ENCODE measurements at places on chromosomes 5 and 9.
A peak's percentile ranks its signal among the peaks of the same experiment; 100 is the strongest.

- no peak for DNase-seq
These were observed 125.2 kb downstream of the ZNF354C start for GRCh38 chr5:179185256-179185940.

GRCh38 chr9:123541411-123541810 lies 185.4 kb downstream of the CRB2 start:
- DNase-seq = no peak

DNA sequence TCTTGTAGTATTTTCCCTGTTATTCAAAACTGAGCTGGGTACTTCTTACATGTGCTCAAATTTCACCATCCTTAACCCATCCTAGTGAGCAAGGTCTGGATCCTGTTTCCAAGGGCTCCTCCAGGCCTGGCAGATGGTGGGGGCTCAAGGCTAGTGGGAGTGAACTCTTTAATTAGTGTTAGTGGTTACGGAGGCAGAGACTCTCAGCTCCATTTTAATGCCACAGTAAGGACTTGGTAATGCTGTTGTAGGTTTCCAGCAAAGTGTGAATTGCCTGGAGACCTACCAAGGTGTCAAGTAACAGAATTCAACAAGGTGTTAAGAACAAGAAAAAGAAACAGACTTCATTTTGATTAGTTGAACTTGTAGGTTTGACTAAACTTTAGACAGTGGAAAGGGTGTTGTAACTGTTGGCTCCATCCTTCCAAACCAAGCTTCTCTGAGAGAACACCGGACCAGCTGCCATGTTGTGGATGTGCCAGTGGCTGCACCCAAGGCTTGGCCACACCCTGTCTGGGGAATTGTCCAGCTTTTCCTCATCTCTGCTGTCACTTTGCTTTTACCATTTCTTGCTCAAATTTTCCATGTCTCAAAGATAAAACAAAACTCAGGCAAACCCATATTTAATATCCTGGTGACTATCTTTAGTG lies 98.7 kb downstream of the ADCY2 start:
- no peak for DNase-seq

- DNase-seq = no peak
These were observed 87.1 kb downstream of the SEMA4D start for GRCh38 chr9:89410641-89411350.

DNA sequence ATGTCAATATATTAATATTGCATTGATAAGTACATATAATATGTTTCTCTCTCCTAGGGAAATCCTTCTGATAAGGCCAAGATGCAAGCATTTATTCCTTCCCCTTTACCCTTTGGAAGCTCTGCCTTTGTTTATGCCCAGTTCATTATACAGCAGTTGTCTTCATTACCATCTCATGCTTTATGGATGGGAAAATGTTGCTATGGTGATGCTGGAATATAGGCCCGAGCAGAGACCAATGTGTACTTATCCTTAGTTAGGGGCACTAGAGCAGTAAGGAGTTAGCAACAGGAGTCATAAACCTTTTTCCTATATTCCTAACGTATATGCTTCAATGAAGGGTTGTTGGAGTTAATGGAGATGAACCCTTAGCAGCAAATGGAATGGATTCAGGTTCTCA lies 19.4 kb upstream of the NMUR2 start:
- DNase-seq = no peak

DNA sequence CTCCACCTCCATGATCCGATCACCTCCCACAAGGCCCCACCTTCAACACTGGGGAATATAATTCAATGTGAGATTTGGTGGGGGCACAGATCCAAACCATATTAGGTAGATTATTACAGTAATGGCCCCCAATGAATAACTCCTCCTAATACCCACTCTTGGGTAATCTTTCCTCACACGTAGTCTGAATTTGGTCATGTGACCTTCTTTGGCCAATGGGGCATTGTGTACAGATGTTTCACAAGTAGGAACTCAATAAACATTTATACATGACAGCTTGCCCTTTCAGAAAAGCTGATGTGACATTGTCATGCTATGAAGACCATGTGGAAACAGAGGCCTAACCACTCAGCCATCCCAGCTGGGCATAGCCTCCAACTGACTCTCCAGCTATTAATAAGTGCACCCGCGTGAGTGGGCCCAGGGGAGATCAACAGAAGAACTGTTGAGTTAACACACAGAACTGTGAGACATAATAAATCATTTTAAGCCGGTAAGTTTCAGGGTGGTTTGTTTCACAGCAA lies 10.6 kb downstream of the GPR150 start:
- no peak for DNase-seq

- no peak for DNase-seq
These were observed 37.5 kb upstream of the PPP1R26 start for GRCh38 chr9:135442075-135442474.

DNA sequence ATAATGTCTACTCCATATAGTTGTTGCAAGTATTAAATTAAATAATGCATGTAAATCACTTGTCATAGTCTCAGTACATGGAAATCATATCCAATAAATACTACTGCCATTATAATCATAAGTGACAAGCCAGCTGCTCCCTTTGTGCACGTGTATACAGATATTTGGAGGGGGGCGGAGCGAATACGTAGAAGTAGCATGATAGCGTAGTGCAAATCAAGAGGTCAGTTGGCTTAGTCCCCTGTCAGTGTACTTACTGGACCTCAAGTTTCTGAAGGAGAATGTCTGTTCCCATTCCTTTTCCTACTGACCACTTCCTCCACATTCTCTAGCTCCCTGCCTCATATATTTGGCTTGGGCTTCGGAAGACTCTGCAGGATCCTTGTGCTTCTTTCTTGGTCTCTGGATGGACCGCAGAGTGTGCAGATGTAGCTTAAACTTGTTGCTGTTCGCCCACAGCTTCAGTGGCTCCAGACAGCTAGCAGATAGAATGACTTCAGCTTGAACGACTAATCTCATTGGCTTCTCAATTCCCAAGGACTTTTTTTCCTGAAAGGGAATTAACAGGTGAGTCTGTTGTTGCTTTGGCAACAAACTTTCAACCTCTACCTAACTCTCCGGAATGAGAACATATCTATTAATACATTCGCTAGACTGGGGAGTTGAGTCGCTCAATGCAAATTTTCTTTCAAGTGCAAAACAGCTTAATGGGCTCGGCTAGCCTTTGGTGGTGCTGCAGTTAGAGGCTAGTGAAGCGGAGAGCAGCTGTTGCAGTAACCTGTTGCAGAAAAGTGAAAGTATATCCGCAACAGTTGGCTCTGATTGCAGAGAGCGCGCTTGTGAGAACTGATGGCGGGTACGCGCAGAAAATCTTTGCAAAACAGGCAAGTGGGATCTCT lies at the start of gene PCDHB1:
Gene PCDHB1 (plus strand): TSS at position 753 of the 899 bp plus-strand sequence. CDS start 97 bp downstream, at position 850.
- DNase-seq = no peak

DNA sequence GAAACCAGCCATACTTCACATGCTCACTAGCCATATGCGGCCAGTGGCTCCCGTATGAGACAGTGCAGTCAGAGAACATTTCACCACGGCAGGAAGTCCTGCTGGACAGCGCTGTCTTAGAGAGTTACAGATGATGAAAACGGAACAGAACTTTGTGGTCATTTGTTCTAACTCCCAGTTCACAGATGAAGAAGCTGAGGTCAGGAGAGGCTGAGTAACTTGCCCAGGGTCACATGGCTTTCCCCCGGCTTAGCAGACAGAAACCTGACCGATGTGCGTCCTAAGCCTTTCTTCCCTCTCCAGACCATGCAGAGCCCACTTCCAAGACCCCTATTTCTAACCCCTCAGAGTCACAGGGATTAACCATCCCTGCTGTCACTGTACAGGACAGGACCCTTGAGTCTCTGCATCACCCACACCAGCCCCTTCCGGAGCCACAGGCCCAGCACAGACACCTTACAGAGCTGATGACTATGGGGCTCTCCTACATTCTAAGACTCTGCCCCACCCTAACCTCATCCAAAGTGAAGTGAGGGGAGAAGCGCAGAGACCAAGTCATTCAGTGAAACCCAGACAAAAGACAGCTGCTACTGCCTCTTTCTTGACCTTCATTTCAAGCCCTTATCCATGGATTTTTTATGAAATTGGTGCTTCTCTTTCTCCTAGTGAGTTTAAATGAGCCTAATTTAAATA lies 86.9 kb downstream of the PTPN3 start:
- peak; percentile 37 for DNase-seq

DNA sequence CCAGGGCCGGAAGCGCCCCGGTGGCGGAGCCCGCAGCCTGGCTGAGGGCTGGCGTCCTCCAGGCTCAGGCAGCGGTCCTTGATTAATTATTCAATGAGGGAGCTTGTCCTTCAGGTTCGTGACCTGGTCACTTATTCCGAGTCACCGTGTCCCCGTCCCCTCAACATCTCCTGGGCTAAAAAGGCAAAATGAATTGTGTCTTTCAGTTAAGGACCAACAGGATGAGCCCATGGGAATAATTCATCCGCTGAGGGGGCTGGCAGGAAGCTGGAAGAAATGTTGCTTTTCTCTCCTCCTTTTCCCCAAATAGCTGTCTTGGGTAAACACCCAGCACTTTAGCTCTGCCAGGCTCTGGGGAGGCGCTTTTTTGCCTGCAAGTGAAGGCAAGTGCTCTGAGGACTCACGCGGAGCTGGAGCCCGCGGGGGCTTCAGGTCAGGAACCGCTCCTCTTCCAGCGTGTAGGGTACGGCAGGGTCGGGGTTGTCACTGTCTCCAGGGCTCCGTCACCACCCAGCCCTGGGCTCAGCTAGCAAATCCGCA lies 13.1 kb downstream of the KCNT1 start:
- DNase-seq = no peak

GRCh38 chr5:148005788-148006520 lies 57.8 kb upstream of the SPINK5 start:
- DNase-seq = no peak

DNA sequence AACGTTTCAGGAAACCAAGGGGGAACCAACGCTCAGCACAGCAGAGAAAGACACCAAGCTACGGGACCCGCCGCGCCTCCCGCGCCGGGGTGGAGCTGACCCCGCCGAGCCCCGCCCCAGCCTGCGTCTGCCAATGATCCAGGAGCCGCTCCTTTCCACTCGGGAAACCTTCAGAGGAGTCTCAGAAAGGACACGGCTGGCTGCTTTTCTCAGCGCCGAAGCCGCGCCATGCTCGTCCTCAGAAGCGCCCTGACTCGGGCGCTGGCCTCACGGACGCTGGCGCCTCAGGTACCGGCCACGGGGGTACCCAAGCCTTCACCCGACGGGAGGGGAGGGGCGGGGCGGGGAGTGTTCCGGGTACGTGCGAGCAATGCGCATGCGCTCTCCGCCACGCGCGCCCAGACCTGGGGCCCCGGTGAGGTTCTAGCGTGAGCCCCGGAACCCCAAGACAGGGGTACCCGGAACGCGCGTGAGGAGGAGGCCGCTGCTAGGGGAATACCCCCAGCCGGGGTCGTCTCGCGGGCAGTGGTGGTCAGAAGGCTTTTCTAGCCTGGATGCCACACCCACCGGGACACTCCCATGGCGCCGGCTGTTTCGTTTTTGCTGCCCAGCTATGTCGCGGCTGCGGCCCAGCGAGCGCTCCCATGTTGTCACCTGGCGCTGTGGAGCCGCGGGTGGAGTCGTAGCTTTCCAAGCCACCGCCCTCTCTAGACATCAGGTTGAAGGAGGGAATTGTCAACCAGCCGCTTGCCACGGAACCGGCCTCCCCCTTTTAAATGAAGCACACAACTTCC lies at the start of gene NIPSNAP3A:
Gene NIPSNAP3A (plus strand): TSS at position 119 of the 794 bp plus-strand sequence. CDS start 110 bp downstream, at position 229.
- peak; percentile 77 for DNase-seq

DNA sequence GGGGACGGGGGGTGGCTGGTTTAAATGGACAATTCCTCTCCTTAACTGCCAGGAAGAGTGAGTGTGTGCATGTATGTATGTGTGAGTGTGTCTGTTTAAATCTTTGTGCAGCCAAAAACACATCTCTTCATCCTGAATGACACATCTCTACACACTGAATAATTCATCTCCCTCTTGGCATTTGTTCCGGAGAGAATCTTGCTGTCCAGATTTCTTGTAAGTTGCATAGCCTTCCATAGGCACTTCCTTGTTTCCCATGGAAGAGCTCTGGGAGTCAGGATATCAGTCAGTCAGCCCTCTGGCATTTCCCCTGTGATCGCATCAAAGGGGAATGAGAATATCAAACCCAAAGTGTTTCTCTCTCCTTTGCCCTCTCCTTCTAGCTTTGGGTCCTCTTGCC lies 74.7 kb downstream of the WWC1 start:
- no peak for DNase-seq

DNA sequence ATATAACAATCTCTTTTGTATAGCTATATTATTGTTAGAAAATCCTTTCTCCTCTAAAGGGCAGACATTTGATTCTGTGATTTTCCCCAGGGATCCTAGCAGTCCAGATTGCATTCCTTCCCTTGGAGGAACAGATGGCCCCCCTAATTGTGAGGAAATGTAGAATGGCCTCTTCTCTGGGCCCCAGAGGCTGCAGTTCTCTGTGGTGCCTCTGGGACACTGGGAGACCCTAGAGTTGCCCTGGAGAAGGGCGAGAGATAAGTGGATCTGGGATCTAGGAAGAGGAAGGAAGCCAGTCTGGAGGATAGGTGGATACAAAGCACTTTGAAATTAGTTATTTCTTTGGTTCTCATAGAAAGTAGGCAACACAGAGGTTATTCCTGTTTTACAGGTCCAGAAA lies 1.9 kb upstream of the HINT2 start:
- DNase-seq = no peak

DNA sequence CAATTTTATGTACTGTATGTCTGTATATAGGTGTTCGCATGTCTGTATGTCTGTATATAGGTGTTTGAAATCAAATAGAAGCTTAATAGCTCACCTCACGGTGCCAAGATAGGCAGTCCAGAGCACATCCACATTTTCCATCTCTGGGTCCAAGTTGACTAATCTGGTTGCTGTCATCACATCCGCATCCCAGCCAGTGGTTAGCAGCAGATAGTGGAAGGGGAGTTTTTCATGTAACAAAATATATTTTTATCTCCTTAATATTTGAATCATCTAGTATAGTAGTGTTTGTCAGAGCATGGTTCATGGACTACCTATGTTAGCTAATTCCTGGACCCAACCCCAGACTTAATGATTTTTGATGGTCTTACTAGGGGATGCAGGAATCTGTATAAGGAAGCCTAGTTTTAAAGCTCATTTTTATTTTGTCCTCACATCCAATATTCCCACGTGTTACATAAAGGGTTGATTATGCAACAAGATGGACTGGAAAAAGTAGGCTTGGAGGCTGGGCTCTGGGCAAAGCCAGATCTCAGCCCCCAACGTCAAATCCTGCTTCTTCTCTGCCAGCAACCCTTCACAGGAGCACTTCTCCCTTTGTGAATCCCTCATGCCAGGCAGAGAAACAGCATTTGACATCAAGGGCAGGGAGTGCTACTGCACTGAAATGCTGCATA lies 219.7 kb downstream of the ZSWIM6 start:
- no peak for DNase-seq

DNA sequence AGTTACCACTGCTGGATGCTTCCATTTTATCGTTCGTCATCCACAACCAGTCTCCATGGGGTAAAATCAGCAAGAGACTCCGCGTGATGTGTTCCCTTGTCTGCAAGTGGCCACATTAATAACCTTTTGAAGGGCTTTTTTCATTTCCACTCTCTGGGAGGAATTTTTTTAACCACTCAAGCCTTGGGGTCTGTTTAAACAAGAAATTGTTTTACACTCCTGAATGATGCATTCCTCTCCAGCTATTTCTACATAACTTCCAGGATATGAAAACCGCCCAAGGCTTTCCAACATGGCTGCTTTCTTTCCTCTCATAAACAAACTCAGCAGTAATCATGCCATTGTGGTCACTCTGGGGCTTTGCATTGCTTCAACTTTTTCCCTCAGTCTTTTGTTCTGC lies 217.2 kb upstream of the DAPK1 start:
- DNase-seq = no peak

- no peak for DNase-seq
These were observed 112.1 kb downstream of the SNCAIP start for GRCh38 chr5:122424132-122424531.

All from GM18507 (cell line).